ENCODE measurements at places on chromosomes 12 and 14. TPM values are rescaled to one million over a fixed set of nuclear protein-coding genes. Genes with fewer than 3 reads are reported as not detected.

Gene BDKRB1
- not detected for total RNA-seq

Gene NKX2-8
- not detected for total RNA-seq

Gene TMEM121
- 3.4 TPM for total RNA-seq

Gene PTPRO
- 1.3 TPM for total RNA-seq

Gene DBX2
- total RNA-seq = 0.24 TPM

Gene SAMD15
- total RNA-seq = 0.08 TPM

Gene MUCL1
- total RNA-seq = not detected

Gene AKAP6
- total RNA-seq = 160 TPM

Gene RNF212B
- not detected for total RNA-seq

Gene EIF2S3B
- 0.62 TPM for total RNA-seq

Gene KRT77
- not detected for total RNA-seq

Gene APOF
- not detected for total RNA-seq

Gene CIPC
- 72.7 TPM for total RNA-seq

Gene ARHGDIB
- total RNA-seq = 72.1 TPM

Gene TSPAN19
- 0.49 TPM for total RNA-seq

Gene HPD
- total RNA-seq = 2.3 TPM

Gene KRT72
- total RNA-seq = not detected

Gene LTB4R2
- total RNA-seq = 0.57 TPM

Gene SMIM41
- total RNA-seq = 0.16 TPM

Gene LRRC9
- 0.19 TPM for total RNA-seq

Gene IL26
- total RNA-seq = not detected

Gene CCDC184
- total RNA-seq = 1.0 TPM

Gene OAS2
- total RNA-seq = 5.0 TPM

Gene IGF1
- total RNA-seq = 10.9 TPM

Gene SFSWAP
- 19.4 TPM for total RNA-seq

Gene INHBC
- not detected for total RNA-seq

Gene TBX3
- 11.9 TPM for total RNA-seq

Gene RIMKLB
- 12.5 TPM for total RNA-seq

Gene KRT3
- not detected for total RNA-seq

Measured in Right ventricle myocardium inferior (tissue), 1 donor.